A549 treated with CpdA at 1 μM for 4 hours (cell line): ENCODE measurements at places on chromosomes 2 and 18. TPM values are rescaled to one million over a fixed set of nuclear protein-coding genes. Genes with fewer than 3 reads are reported as not detected.

The PROKR1 gene
- total RNA-seq, result 0.03 TPM in 1 of 5 replicates, not detected in the others

The GATA6 gene
- total RNA-seq, result 1.9 to 2.8 TPM (median 2.7 TPM) in 5 replicates

The MYO3B gene
- total RNA-seq, result not detected in 5 replicates

The CENPA gene
- 45.4 to 62.8 TPM (median 52.8 TPM) in 5 replicates for total RNA-seq

The IL1RL2 gene
- total RNA-seq, result not detected in 5 replicates

The OTOS gene
- total RNA-seq, result not detected in 5 replicates

The MYCN gene
- total RNA-seq, result not detected in 5 replicates

The ARHGAP15 gene
- not detected in 5 replicates for total RNA-seq

The FAM228A gene
- not detected in 5 replicates for total RNA-seq

The AFF3 gene
- total RNA-seq, result 0.01 to 0.11 TPM (median 0.02 TPM) in 3 of 5 replicates, not detected in the others

The MERTK gene
- total RNA-seq, result 1.7 to 2.1 TPM (median 1.8 TPM) in 5 replicates

The GKN2 gene
- total RNA-seq, result 2.6 to 3.8 TPM (median 3.4 TPM) in 5 replicates

The DAW1 gene
- total RNA-seq, result 1.6 to 3.1 TPM (median 1.9 TPM) in 5 replicates

The BOLL gene
- not detected in 5 replicates for total RNA-seq

The NT5C1B gene
- total RNA-seq, result not detected in 5 replicates

The SCN1A gene
- not detected in 5 replicates for total RNA-seq

The BCL11A gene
- 0.03 to 0.23 TPM (median 0.06 TPM) in 4 of 5 replicates, not detected in the other for total RNA-seq

The UPP2 gene
- total RNA-seq, result not detected in 5 replicates

The LOXL3 gene
- 0.32 to 0.65 TPM (median 0.45 TPM) in 5 replicates for total RNA-seq

The SLC5A6 gene
- total RNA-seq, result 68.5 to 80.1 TPM (median 72.2 TPM) in 5 replicates

The SH3RF3 gene
- 0.37 to 0.48 TPM (median 0.38 TPM) in 5 replicates for total RNA-seq

The NEMP2 gene
- 5.8 to 9.4 TPM (median 7.5 TPM) in 5 replicates for total RNA-seq
